ENCODE measurements at places on chromosomes 16 and 17.

- H3K36me3 ChIP-seq, result no peaks in the 10 kb centered on the region
- no peak overlapping the region for H3K4me3 ChIP-seq
- no peak overlapping the region for H3K27ac ChIP-seq
Observed at GRCh38 chr17:11900041-11900476, 97.2 kb downstream of the ZNF18 start.

GRCh38 chr16:23466162-23466885, 13.3 kb upstream of the COG7 start:
- no peak for DNase-seq
- H3K4me1 ChIP-seq, result peaks cover 24% of the 10 kb centered on the region
- H3K36me3 ChIP-seq, result peaks cover 77% of the 10 kb centered on the region
- no peak overlapping the region for H3K4me3 ChIP-seq
- H3K27ac ChIP-seq, result no peak overlapping the region

DNA sequence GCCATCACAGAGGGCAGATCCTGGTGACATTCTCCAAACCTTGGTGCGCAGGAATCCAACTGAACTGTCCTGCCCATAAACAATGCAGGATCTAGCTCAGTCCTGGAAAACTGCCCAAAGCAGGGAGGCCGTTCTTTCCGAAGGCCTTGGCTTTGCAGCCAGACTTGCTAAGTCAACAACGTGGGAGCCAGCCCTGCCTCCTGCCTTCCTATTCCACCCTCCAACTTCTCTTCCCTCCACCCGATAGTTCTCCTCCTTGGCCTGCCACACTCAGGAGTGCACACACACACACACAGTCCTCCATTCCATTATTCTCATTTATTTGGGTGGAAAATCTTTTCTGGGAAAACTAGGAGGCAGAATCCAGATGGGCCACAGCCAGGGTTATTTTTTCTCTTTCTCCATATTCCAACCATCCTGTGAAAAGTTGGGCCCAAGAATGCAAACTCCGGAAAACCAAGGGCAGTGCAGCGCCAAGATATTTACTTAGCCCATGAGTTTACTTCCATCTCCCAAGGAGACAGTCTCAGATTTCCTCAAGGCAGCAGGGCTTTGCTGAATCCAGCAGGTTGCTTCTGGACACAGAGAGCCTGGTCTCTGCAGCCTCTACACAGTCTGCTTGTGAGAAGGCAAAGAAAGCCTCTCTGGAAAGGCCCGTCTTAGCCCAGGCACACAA, 15.8 kb downstream of the COPRS start:
- H3K36me3 ChIP-seq, result no peaks in the 10 kb centered on the region
- peak overlapping the region; percentile 33 for H3K4me3 ChIP-seq
- peak; percentile 70 for DNase-seq
- H3K27me3 ChIP-seq, result no peaks in the 10 kb centered on the region
- peaks cover 30% of the 10 kb centered on the region for H3K4me1 ChIP-seq

DNA sequence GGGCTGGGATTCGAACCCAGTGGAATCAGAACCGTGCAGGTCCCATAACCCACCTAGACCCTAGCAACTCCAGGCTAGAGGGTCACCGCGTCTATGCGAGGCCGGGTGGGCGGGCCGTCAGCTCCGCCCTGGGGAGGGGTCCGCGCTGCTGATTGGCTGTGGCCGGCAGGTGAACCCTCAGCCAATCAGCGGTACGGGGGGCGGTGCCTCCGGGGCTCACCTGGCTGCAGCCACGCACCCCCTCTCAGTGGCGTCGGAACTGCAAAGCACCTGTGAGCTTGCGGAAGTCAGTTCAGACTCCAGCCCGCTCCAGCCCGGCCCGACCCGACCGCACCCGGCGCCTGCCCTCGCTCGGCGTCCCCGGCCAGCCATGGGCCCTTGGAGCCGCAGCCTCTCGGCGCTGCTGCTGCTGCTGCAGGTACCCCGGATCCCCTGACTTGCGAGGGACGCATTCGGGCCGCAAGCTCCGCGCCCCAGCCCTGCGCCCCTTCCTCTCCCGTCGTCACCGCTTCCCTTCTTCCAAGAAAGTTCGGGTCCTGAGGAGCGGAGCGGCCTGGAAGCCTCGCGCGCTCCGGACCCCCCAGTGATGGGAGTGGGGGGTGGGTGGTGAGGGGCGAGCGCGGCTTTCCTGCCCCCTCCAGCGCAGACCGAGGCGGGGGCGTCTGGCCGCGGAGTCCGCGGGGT, at the start of gene CDH1:
Gene CDH1 (plus strand): TSS at position 247 of the 684 bp plus-strand sequence. CDS start 124 bp downstream, at position 371.
- no peak within 1 kb of the TSS for H3K27ac ChIP-seq
- H3K4me1 ChIP-seq, result peaks cover 13% of the 10 kb centered on the region
- H3K36me3 ChIP-seq, result no peaks in the 10 kb centered on the region

GRCh38 chr17:27793168-27793905, 7.0 kb downstream of the NOS2 start:
- no peak overlapping the region for H3K27ac ChIP-seq
- no peaks in the 10 kb centered on the region for H3K36me3 ChIP-seq
- H3K27me3 ChIP-seq, result peaks cover 12% of the 10 kb centered on the region
- no peak for DNase-seq
- H3K4me3 ChIP-seq, result peak overlapping the region; percentile 42
